ENCODE measurements at places on chromosomes 11 and 22.

DNA sequence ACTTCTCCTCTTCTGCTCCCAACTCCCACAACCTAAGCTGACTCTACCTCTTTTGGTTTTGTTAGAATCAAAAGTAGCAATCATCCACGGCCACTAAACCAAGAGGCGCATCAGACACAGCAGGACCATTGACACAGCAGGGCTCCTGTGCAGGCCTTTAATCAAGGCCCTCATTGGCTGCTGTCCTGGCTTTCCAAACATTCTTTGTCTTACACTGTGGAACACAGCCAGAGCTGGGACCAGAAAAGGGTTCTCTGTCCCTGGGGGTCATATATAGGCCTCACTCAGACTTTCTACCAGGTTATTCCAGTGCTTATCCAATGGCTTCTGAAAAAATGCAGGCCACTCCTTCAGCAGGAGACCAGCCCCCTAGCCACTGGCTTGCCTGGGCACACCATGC, 212.7 kb upstream of the NTM start:
- DNase-seq = no peak

DNA sequence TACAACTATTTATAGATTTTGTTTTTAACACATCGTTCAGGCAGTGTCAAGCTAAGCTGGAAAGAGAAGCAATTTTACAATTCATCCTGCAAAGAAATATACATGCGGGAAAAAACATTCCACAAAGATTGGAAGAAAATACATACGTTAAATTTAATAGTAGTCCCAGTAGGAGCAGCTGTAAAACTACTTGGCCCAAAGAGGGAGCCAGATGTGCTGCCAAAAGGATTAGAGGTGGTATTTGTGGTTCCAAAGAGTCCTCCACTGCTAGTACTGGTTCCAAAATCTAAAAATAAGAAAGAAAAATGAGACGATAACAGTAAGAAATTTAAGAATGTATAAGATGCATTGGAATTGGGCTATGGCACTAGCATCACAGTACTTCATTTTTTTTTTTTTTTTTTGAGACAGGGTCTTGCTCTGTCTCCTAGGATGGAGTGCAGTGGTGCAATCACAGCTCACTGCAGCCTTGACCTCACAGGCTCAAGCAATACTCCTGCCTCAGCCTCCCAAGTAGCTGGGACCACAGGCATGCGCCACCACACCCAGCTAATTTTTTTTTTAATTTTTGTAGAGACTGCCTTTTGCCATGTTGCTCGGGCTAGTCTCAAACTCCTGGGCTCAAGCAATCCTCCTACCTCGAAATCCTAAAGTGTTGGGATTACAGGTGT, 21.5 kb downstream of the NUP98 start:
- DNase-seq = no peak

DNA sequence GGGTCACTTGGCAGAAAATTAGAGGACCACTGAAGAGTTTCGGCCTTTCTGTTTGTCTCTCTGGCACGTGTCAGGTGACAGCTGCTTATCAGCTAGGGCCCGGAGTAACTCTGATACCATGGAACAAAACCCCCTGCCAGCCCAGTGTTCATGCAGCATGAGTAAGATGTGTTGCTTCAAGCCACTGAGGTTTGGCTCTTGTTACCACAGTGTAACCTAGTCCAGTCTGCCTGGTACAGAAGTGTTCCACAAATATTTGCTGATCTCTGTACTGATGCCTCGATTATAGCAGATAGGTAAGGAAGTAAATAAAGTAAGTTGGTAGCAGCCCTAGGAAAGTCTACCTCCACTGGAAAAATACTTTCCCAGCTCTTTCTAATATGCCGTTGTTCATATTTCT, 20.5 kb upstream of the ETS1 start:
- no peak for DNase-seq

DNA sequence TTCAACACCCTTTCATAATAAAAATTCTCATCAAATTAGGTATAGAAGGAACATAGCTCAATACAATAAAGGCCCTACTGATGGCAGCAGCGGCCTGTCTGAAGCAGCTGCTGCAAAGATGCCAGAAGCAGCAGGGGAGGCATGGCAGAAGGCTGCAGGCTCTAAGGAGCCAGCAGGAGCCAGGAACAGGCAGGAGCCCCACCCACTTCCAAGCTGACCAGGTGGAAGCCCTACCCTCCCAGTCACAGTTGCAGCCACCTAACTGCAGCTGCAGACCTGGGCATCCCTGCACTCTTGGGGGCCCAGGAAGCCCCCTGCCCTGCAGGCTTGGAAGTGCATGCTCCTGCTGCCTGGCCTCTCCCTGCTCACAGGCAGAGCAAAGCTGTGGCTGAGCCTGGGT, 18.2 kb upstream of the OR6A2 start:
- no peak for DNase-seq

DNA sequence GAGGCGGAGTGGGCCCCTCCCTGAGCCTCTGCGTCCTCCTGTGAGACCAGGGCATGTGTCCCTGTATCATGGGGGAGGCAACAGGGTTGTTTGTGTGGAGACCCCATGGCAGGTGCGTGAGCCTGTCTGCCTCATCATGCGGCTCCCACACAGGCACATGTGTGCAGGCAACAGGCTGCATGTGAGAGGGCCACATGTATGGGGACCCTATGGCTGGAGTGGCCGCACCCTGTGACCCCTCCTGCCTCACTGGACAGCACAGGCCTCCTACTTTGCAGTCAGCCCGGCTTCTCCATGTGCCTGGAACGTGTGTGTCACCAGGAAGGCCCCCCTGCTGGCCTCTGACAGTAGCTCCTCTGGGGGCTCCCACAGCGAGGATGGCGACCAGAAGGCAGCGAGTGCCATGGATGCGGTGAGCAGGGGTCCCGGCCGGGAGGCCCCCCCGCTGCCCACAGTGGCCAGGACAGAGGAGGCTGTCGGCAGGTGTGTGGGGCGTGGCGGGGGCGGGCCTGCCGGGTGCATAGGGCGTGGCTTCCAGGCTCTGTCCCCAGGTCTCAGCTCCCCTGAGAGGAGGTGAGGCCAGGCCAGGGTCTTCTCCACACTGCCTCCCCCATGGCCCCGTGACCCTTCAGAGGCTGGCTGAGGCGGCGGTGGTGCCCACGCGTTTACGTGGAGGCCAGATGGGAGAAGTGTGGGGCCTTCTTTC, 34.1 kb downstream of the SBF1 start:
- DNase-seq = no peak

GRCh38 chr11:124762624-124763155, 600 bp upstream of the ESAM start:
- no peak for DNase-seq

- DNase-seq = no peak
These were observed 15.1 kb downstream of the APOL2 start for GRCh38 chr22:36224245-36224644.

DNA sequence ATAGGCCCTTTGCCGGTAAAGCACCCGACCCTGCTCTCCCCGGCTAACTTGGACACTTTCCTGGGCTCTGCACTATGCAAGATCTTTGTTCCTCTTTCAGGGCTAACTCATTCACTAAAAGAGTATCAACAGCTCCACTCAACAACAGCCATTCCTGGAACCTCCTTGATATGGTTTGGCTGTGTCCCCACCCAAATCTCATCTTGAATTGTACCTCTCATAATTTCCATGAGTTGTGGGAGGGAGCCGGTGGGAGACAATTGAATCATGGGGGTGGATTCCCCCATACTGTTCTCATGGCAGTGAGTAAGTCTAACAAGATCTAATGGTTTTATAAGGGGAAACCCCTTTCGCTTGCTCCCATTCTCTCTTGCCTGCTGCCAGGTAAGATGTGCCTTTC, 330.0 kb downstream of the TENM4 start:
- no peak for DNase-seq
